ENCODE measurements at places on chromosomes 5 and 9.

- DNase-seq = peak; percentile 36
Observed at GRCh38 chr9:91942201-91942600, 7.8 kb downstream of the ROR2 start.

GRCh38 chr5:174281089-174281760, 235.7 kb downstream of the NSG2 start:
- DNase-seq = no peak

DNA sequence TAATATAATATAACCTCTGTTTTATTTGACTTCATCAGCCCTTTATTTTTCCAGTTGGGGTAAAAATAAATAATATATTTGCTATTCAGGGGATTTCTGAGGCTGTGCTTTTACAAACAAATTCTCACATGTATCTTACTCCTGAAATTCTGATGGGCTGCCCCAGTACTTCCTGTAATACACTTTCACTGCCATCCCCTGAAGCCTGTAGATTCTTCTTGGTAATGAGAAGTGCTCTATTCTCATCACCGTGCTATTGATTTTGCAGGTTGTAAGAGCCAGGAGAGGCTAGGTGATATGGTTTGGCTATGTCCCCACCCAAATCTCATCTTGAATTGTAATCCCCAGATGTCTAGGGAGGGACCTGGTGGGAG, 91.9 kb upstream of the CEP78 start:
- DNase-seq = no peak

DNA sequence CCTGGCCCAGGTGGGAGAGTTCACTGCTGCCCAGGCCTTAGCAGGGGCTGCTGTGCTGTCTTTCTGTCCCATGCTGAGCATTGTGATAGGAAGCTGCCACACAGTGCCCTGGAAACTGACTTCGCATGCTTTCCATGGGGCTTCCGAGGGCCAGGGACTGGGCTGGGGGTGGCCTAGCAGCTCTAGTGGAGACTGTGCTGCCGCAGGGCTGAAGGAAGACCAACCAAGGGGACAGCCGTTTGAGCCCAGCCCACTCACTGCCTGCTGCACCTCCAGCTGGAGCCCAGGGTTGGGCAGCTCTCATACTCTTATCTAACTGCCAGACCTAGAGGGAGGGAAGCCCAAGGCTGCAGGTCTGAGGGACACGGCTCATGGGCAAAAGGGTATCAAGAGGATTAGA, 79.2 kb downstream of the RGS3 start:
- DNase-seq = no peak
